ENCODE measurements at places on chromosomes 5 and 9.

DNA sequence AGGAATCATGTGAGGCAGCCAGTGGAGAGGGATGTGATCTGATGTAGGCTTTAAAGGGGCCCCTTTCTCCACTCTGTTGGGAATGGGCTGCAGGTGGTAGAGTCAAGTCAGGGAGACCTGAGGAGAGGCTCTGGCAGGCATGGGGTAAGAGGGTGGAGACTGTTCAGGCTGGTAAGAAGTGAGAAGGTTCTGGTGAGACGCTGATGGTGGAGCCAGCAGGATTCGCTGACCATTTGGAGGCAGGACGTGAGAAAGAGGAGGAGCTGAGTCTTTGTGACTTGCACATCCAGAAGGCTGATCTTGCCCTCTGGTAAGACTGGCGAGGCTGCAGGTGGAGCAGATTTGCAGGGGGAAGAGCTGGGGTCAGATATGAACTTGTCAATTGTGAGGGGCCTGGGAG, 248.0 kb downstream of the NSG2 start:
- no peak for DNase-seq

GRCh38 chr5:118220556-118221195, 767.7 kb downstream of the DTWD2 start:
- DNase-seq, result no peak

DNA sequence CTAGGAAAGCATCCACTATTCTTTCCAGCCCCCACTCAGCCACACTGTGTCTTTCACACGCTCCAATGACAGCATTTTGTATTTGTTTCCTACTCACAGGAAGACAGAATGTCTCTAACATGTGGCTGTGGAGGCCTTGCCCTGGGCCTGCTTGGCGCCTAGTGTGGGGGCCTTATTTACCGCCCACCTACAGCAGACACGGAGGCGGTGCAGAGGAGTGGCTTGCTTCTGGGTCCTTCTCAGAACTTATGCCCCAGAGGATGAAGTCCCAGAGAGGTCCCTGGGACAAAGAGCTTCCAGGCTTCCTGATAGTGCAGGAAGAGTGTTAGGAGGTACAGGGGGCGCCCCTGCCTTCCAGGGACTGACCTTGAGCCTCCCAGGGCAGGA, 8.5 kb upstream of the MRNIP start:
- DNase-seq, result no peak

DNA sequence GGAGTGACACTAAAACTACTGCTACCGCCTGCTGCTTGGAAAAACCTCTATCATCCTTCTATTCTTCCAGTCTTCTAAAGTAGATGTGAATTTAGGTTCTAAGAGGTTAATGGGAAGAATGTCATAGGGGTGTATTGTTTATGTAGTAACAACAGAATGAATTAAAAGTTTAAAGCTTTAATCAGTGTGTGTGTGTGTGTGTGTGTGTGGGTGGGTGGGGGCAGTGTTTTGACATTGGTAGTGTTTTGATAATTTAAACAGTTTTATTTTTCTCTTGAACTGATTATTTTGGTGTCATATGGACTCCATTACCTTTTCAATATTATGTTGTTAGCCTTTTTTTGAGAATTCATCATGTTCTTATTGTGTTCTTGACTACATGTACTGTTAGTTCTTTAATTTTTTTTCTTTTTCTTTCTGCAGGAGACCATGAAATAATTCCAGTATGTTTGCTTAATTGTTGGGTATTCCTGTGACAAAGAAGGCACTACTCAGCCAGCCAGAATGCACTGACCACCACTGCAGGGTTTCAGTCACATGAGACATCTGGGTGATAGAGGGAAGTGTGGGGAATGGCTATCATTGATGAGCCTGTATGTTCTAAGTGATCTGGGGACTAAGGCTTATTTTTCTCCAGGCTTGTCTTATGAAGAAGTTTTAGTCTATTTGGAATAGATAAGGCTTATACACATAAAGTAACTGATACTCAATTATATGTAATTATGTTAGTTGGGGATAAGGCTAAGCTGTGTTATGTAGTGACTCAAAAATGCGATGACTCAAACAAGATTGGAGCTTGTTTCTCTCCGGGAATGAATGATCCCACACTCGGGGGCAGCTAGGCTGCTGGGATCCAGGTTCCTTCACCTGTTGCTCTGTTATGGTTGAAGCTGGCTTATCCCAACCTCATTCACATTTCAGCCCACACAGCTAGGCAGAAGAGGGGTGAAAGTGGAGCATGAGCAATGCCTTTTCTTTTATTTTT, 50.2 kb upstream of the ACTBL2 start:
- DNase-seq, result no peak

- DNase-seq, result peak; percentile 30
These were observed 11.3 kb downstream of the MYOZ3 start for GRCh38 chr5:150672237-150672883.

All from activated naive CD4-positive, alpha-beta T cell treated with anti-CD3 and anti-CD28 coated beads, Interleukin-2, amount 50 U/mL, for 72 hours (primary cell).